Neural crest cell (in vitro differentiated cells): ENCODE measurements at places on chromosomes 4 and X. TPM values are rescaled to one million over a fixed set of nuclear protein-coding genes. Genes with fewer than 3 reads are reported as not detected.

DNA sequence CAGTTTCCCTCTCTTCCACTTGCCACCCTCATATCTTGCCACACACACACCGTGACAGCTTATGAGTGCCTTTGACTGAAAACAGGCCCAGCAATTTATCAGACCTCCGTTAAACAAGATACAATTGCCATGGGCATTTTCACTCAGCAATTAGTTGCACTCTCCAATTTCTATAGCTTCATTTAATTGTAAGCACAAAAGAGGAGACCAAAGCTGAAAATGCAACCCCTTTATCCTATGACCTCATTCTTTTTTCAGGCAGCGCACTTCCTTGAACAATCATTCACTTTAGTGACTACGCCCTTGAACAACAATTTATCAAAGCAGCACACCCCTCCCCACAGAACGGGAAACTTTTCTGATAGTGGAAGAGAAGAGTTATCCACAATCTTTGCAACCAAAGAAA lies 4.1 kb downstream of the POF1B start:
- no peak for DNase-seq

DNA sequence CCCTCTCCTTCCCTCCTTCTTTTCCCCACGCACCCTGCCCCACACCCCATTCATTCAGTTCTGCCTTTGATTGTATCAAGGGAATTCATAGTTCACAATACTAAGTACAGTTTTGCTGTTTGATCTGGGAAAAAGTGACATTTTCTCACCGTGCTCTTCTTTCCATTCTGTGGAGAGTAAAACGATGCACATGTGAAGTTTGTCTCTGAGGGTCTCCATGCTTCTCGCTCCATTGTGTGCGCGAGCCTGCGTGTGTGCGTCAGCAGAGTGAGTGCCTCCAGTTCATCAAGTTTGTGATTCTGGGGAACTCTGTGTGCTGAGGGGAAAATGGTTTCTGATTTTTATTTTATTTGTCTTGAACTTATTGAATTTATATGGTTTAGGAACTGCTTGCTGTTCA lies 1.9 kb downstream of the STK26 start:
- peak; percentile 8 for DNase-seq

DNA sequence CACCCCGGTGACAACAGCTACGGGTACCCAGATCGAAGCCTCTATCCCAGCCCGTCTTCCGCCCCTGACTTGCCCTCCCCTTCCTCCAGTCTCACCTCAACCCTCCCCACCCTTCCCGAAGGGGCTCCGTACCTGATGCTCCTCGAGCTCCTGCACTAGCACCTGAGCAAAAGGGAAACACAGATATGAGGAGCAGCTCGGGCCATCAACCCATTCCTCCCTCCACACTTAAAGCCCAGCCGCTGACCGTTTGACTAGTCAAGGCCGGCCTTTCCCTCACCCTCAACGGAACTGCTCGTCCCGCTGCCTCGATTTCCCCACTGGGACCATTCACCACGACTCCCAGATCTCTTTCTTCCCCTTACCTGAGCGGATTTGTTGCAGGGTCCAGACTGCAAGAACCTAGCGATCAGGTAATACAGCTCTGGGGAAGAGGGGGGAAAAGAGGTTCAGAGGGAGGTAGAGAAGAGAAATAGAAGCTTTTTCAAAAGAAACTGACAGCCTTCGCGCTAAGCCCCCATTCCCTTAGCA lies 731 bp downstream of the BRWD3 start:
- DNase-seq = peak; percentile 2

DNA sequence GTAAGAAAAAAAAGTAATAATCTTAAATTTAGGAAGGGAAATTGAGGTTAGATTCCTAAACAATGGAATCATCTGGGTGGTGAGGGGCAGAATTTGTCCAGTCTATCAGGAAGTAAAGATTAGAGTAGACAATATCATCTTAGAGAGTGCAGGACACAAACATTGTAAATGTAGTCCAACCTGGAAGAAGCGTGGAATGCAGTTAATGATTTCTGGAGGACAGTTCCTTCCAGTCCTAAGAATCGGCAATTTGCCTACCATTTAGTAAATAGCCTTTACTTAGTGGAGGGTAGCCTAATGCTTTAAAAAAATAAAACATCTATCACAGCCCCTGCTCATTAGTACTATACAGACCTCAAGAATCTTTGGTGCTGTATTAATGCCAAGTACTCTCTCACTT lies 147.5 kb upstream of the TTC29 start:
- no peak for DNase-seq

DNA sequence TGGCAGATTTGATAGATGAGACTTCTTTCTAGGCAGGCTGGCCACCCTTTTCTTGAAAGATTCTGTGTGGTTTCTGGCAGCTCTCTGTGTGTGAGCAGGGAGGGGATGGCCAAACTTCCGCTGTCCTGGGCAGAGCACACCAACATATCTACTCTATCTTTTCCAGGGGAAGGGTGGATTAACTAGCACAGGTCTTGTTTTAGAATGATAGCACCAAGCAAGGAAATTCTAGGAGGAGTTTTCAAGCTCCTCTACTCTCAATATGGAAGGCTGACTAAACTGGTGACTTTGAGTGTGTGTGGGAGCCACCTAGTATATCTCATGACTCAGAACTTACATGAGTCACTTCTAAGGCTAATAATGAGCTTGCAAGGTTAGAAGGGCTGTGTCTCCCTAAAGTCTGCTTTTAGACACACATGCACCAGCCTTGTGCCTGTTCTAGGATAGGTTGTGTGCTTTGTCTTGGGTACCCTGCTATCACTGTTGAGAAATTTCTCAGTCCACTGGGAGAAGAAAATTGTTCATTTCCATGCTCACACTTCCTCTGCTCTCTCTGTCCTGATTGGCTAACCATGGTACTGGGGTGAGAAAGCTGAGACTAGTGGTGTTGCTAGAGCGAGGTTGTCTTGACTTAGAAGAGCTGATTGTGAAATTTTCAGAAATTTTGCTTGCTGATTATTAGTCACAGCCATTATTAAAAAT lies 72.9 kb downstream of the YIPF6 start:
- DNase-seq = no peak

GRCh38 chrX:101359966-101360365 lies 11.4 kb upstream of the TIMM8A start:
- no peak for DNase-seq

GRCh38 chr4:66613591-66613990 lies 931.7 kb downstream of the CENPC start:
- no peak for DNase-seq

GRCh38 chr4:157072002-157072401 lies 3.9 kb upstream of the GLRB start:
- DNase-seq = no peak

DNA sequence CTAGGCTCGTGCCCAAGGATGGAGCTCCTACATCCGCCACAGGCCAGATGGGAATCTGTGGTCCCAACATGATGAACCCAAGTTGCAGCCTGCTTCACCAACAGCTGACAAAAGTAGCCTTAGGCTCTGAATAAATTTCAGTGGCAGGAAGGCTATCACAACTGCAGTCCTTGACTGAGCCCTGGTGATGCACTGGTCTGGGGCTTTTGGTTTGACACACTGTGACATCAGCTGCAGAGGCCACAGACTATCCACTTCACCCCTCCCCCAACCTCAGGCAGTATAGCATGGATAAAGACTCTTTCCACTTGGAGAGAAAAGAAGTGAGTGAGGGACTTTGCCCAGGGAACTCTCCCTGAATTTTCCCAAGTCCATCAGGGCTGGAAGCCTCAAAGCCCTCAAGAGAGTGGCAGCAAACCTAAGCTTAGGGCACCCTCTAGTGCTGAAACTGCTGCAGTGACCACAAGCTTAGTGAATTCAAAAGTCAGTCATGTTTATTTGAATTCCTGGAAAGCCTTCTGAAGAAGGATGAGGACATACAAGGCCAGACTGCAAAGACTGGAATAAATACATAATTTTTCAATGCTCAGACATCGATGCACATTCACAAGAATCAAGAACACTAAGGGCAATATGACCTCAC lies 135.0 kb upstream of the TENT5D start:
- peak; percentile 25 for DNase-seq

DNA sequence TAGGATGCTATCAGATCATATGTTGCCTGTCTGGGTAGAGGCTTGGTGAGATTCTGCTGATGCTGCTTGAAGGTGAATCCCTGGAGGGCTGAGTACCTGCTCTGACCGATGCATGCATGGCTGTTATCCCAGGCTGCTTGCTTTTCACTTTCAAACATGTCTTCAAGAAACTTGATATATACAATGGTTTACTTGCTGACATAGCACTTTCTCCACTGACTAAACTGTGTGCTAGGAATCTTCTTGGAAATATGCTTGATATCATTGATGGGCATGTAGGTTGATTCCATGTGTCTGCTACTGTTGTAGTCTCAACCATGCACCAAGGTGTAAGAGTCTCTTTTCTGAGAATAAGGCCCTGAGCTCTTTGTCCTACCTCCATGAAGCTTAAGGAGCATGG lies 79.6 kb upstream of the WDR1 start:
- no peak for DNase-seq

DNA sequence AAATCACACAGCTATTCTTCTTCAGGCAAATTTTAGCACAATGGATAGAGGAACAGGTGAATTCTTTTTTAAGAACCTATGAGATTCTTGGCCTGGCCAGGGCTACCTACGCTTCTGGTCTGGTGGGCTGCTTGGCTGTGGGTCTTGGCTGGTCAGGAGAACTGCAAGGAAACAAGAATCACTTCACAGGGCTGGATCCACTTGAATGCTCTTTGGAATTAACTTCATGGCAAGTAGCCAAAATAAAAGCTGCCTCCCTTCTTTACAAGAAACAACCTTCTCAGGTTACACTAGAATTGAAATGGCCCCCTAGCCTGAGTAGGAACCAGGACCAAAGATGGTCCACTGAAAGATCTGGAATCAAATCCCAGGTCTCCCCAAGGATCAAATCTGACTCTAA lies 519.1 kb downstream of the IQCM start:
- no peak for DNase-seq

DNA sequence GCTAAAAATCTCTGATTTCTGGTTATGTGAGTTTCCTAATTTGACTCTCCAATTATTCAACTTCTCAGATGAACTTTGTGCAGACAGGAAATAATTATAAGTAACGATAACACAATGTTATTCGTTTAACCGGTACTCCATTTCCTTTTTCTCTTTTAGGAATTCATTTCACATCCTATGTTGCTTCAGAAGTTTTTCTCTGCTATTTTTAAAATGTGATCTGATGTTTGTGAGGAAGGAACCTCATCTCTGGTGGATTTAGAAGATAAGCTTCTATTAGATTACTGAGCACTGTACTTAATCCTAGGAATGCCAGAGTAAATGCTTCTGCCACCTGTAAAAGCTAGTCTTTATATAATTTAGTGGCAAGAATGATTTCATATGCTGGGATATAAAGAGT lies 116.0 kb upstream of the ETNPPL start:
- no peak for DNase-seq

GRCh38 chr4:143420227-143420626 lies 83.6 kb downstream of the GAB1 start:
- DNase-seq = no peak

DNA sequence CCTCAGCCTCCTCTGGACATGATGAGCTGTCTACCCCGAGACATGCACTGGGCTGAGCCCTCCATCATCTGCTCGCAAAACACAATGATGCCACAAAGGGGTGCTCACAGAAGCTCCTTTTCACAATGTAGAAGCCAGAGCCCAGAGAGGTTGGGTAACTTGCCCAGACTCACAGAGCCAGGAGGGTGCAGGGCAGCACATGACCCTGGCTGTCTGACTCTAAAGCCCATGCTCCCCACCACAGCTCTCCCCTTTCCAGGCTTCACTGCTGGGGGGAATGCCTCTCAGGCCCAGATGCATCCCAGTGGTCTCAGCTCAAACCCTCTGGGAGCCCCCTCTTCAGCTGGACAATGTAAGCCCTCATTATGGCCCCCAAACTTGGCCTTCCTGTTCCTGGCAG lies 98.4 kb upstream of the AFAP1 start:
- DNase-seq = no peak

DNA sequence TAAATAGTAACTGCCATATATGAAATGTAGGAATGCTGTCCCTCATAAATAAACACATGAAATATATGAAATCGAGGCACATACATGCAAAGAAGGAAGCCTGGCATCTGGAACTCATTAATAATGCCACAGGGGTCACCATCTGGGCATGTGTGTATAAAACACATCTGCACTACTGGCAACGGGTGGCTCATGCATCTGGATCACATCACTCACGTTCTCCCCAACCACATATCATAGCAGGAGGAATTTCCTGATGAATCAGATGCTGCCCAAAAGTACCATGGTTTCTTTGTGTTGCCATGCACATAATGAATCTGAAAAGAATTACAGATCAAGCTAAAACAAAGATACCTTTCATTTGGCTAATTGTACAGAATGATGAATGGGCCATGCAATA lies 28.6 kb downstream of the RNF175 start:
- DNase-seq = no peak

DNA sequence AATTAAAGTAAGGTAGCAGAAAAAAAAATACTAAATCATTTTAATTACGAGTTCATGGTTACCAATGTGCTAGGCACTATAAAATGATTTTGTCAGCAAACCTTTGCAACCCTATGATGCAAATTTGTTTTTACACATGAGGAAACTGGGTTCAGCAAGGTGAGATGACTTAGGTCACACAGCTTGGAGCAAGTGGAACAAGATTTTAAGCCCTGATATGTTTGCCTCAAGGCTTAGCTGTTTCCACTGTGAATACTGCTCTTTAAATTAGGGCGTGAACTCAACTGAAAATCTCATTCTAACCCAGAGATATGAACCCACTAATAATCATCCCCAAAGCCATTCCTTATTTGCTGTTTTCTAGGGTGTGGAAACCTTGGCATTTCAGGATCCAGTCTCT lies 86.3 kb downstream of the CEP44 start:
- DNase-seq = no peak

- no peak for DNase-seq
Measured at GRCh38 chr4:61094854-61095598, 105.1 kb upstream of the ADGRL3 start.

DNA sequence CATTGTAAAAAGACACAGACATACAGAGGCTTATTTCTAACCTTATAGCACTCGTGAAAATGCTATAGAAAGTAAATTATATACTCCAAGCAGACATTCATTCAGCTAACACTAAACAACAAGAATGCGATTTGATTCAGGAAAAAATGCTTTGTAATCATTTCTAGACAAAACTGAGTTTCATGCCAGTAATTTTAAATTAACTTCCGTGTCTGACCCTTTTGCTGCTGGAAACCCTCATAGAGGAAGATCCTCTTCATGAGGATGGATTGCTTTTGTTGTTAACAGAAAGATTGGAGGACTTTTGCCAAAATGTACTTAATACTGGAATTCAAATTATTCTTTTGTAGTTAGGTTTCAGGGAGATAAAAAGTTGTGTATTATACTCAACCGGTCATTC lies 43.3 kb downstream of the GUCY1A1 start:
- no peak for DNase-seq

The ARHGEF6 gene
- 2.7 and 3.0 TPM in 2 replicates for total RNA-seq

The MAGIX gene
- 1.4 and 1.6 TPM in 2 replicates for total RNA-seq

The NALF2 gene
- 4.9 and 5.7 TPM in 2 replicates for total RNA-seq

The LIMCH1 gene
- 15.1 and 17.3 TPM in 2 replicates for total RNA-seq

The FAM53A gene
- total RNA-seq = 3.6 and 4.3 TPM in 2 replicates

The FGFBP2 gene
- total RNA-seq = 0.28 TPM in 1 of 2 replicates, not detected in the other

The PTPN13 gene
- total RNA-seq = 65.6 and 70.5 TPM in 2 replicates

The SCRG1 gene
- 4.8 and 5.1 TPM in 2 replicates for total RNA-seq

The GABRE gene
- 0.44 and 0.50 TPM in 2 replicates for total RNA-seq

The TRIM60 gene
- total RNA-seq = not detected in 2 replicates

The CTAG1B gene
- total RNA-seq = not detected in 2 replicates

The RBM46 gene
- total RNA-seq = not detected in 2 replicates
